ACHN (cell line): ENCODE measurements at places on chromosomes 1 and 21.

GRCh38 chr1:209008586-209008985 lies 574.9 kb upstream of the CAMK1G start:
- DNase-seq: no peak

GRCh38 chr1:81213279-81213678 lies 587.5 kb upstream of the ADGRL2 start:
- DNase-seq: no peak

DNA sequence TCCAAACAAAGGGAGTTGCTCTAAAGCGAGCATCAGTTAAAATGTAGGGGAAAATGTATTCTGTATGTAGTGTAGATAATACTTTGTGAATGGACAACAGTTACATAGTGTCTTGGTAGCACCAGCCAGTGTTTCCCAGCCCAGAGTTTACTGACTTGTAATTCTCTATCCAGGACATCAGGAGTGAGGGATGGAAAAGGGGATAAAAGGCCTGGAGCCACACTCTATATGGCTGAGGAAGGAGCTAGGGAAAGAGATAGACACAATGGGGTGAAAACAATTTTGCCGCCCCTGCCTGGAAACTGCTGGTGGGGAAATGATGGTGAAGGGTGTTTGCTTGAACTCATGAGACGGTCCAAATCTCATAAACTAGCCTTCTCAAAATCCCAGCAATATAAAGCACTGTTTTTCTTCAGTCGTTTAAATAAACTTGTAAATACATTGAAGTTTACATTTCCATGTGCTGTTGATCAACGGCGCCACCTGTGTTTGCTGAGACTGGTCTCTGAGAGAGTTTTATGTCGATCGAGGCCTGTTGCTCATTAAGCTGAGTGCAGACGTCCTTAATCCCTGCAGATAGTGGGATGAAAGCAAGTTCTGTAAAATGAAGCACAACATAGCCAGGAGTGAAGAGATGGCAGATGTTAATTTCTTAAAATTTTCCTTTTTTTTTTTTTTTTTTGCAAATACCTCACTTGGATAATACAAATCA lies 27.9 kb upstream of the AGO1 start:
- DNase-seq: no peak

DNA sequence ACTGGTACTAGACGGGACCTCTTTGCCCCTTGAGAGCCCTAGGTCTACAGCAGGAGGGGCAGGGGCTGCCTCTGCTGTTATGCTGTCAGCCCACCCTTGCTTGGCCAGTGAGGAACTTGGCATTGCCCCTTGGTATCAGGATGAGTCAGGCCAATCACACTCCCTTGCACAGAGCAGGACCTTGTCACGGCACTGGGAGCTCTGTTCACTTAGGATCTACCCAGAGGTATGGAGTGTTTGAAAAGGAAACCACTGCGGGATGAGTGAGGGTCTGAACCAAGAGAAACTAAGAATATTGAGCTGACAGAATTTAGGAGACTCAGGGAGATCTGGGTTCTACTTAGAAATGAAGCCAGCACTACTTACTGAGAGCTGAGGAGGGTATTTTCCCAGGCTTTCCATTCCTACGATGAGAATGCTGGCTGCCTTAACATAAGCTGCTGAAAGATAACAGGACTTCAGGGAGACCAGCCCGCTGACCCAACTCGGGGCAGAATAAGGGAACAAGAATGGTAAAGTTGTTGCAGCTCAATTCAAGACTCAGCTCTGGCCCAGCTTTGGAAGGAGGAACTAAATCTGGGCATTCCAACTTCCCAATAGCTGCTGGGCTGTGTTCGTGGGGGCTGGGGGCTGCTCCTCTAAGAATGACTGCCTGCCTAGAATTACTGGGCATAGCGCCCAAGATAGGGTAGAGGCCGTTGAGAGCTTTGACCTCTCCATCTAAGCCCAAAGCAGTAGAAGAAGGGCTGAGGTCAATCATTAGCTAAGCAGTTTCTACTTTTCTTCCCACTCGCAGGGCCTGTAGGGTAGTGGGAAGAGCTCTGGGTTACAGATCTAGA lies 1.5 kb downstream of the FABP3 start:
- peak; percentile 62 for DNase-seq

DNA sequence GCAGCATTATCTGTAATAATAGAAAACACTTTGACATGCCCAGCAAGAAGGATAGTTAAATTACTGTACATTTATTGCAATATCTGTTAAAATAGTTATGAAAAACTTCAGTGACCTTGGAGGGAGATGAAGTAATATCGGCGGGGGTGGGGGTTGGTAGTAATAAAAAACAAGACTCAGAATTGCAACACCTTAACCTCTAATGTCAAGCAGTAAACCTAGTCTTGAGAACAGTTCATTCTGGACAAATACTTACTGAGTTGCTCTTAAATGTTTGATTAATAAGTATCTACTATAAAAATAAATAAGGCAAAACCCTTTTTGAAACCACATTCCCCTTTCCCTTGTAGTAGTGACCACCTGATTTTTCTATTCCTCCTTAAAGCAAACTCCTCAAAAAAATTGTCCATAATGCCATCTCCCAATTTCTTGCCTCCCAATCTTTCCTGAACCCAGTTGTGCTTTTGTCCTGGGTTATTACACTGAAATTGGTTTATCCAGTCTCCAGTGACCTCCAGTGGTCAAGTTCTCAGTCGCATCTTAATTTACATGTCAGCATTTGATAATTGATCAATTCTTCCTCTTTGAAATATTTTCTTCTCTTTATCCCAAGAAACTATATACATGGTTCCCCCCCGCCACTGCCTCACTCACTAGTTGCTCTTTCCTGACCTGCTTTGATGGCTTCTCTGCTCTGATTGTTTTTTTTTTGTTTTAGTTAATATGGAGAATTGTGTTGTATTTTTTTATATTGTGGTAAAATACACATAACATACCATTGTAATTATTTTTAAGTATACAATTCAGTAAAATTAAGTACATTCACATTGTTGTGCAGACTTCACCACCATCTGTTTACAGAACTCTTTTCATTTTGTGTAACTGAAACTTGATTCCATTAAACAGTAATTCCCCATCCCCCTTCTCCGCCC lies 36.8 kb downstream of the RAP1A start:
- peak; percentile 69 for DNase-seq

DNA sequence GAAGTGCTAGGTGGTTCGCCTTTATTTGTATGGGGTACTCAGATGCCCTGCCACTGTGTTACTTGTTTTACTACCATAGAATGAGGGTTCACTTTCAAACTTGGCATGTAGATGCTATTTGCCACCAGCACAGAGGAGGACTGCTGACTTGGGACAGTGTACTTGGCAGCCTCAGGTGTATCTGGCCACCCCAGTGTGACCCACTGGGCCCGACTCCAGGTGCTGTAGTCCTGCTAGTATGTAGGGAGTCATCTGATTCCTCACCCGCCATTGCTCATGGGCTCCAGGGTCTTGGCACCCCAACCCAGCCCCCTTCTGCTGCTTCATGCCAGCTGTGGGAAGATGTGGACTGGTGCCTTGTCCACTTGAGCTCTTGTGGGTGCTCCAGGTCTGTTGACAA lies 40.0 kb downstream of the ZNF678 start:
- no peak for DNase-seq

GRCh38 chr1:150235294-150235851 lies 539 bp downstream of the ANP32E start:
- DNase-seq: peak; percentile 33

- no peak for DNase-seq
These were observed 766 bp upstream of the FAM131C start for GRCh38 chr1:16074217-16074616.

- no peak for DNase-seq
These were observed 264.7 kb downstream of the CTH start for GRCh38 chr1:70675737-70676156.

GRCh38 chr1:93288558-93288957 lies 57.1 kb upstream of the DR1 start:
- no peak for DNase-seq

DNA sequence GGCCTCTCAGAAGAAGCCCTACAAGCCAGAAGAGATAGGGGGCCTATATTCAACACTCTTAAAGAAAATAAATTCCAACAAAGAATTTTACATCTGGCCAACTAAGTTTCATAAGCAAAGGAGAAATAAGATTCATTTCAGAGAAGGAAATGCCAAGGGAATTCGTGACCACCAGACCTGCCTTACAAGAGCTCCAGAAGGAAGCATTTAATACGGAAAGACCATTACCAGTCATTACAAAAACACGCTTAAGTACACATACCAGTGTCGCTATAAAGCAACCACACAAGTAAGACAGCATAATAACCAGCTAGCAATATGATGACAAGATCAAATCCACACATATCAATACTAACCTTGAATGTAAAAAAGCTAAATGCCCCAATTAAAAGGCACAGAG lies 704.9 kb upstream of the CHRM3 start:
- DNase-seq: no peak

- no peak for DNase-seq
These were observed 53.7 kb downstream of the PAX7 start for GRCh38 chr1:18684303-18684702.

DNA sequence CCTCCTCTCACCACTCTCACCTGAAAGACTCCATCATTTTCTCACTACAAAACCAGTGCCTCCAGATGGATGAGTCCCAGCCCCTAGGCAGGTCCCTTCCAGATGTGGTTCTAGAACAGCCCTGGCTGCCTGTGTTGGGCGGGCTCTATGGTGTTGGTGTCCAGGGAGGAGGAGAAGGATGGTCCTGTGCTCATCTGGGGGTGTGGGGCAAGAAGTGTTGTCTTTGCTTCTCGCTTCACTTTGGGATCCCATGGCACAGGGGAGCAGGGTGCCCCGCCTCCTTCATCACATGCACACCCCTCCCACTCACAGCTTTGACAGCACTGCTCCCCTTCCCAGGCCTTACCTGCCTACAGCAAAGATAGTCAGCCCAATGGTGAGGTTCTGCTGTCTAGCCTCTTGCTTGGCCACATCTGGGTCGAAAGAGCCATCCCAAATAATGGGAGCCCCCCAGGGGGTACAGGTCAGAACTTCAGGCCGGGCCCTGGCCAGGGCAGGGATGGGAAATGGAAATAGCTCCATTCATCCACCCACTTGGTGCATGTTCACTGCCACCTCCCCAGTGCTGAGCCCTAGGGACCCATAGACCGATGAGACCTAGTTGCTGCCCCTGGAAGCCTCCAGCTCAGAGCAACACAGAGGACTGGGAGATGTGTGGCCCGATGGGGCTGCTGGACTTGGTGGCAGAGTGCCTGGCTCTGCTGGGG lies 9.0 kb downstream of the A3GALT2 start:
- no peak for DNase-seq

- DNase-seq: no peak
These were observed 586.4 kb upstream of the ZRANB2 start for GRCh38 chr1:71667216-71667615.

DNA sequence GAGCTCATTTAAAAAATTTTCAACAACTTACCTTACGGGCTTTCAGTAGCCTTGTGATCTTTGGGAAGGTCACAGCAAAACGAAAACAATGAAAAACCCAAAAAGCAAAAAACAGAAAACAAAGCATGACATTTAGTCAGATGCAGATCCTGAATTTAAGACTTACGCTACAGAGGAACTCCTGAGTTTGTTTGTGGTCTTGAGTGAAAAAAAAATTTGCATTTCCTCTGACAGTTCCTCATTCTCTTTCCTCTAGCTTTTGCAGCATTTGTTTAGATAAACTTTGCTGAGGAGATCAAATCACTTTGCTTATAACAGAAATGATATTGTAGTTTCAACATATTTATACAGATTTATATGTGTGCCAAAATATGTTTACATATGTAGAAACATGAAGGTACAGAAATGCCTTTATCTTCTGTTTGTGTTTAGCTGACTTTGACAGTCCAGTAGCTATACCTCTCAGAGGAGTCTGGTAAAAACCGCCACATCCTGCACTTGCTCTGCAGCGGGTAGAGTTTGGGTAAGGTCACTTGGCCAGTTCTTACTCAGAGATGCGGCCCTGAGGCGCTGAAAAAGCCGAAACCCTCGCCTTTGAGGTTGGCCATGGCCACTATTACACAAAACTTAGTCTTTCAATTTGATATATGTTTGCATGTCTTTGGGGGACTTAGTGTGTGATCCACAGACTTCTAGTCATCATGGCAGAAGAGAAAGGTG lies 142.5 kb downstream of the TNR start:
- DNase-seq: no peak

- no peak for DNase-seq
These were observed 209.9 kb upstream of the COA6 start for GRCh38 chr1:234163267-234163919.

GRCh38 chr1:224458296-224458695 lies 23.7 kb upstream of the WDR26 start:
- DNase-seq: no peak

DNA sequence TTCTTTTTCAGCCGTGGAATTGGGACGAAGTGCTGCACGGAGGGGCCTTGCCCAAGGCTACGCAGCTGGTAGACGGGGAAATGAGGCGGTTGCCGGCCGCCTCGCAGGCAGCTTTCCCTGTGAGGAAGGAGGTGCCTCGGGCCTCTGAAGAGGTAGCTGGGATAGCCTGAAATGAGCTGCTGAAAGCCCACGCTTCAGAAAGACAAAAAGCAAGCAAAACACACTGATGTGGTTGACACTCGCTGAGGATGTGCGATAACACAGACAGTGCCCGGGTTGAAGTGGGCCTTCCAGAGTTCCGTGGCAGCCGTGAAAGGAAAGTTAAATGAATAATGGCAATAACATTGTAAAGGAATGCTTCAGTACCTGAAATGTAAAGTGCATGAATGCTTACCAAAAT lies 47.2 kb downstream of the S1PR1 start:
- DNase-seq: no peak

GRCh38 chr21:31273278-31273677 lies 70.8 kb downstream of the TIAM1 start:
- no peak for DNase-seq
